ENCODE measurements at places on chromosomes 6 and 20.

DNA sequence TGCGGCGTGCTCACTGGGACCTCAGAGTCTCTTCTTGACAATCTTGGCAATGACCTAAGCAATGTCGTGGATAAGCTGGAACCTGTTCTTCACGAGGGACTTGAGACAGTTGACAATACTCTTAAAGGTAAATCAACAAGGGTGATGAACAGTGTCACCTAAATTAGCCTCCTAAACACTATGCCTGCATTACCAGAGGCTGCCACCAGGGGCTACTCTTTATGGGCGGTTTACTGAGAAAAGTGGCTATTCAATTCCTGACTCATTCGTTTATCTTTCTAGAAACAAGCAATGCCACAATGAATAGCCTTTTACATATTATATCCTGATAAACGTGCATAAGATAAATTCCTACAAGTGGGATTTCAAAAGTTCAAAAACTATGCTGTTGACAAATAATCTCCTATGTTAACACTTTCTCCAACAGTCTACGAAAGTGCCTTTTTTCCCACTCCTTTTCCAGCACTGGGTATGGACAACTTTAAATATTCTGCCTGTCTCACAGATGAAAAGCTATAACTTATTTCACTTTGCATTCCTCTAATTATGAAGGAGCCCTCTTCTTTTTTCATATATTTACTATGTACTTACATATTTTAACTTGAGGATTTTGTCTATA, 1.3 kb downstream of the BPIFA2 start:
- DNase-seq, result peak; percentile 46

- peak; percentile 12 for DNase-seq
Observed at GRCh38 chr6:144158133-144158532, 7.8 kb downstream of the STX11 start.

GRCh38 chr20:24998631-24999445, 6.3 kb upstream of the APMAP start:
- no peak for DNase-seq

GRCh38 chr6:159117046-159117445, 52.2 kb upstream of the FNDC1 start:
- peak; percentile 87 for DNase-seq

DNA sequence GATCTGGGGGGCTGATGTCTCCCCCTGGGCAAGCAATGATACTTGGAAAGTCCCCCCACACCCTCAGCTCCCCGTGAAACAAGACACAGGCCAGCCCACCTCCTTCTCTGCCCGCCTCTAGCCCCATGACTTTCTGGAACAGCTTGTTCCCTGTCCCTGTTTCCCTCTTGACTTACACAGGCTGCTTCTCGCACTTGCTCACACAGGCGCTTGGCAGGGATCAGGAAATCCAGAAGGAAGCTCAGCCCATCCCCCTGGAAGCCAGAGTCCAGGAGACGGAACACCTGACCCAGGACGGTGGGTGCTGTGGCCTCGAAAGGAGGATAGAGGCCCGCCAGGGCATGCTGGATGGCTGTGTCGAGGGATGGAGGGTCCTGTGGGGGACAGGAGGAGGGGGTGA, 14.8 kb downstream of the KIAA1755 start:
- DNase-seq, result no peak

DNA sequence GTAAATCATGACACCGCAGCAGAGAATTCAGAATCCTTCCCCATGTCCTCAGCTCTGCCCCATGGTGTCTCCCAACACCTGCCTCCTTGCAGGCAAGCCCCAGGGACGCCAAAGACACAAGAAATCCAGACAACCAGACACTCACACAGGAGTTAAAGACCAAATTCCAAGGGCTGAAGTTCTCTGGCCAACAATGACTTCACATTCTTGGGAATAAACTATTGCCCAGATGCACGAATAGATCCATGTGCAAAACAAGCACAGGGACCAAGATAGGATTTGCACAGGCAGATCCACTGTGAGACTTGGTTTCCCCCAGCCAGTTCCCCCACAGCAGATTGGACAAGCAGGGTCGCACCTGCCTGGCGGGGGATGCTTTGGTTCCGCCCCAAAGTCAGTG, 246.7 kb downstream of the SOD2 start:
- no peak for DNase-seq

- DNase-seq, result no peak
Observed at GRCh38 chr6:64736421-64736950, 970.5 kb downstream of the EYS start.
